ENCODE measurements at places on chromosomes 5 and 9. TPM values are rescaled to one million over a fixed set of nuclear protein-coding genes. Genes with fewer than 3 reads are reported as not detected.

The SDHA gene
- polyA plus RNA-seq, result 150 TPM

The TMEFF1 gene
- 4.4 TPM for polyA plus RNA-seq

The ANAPC2 gene
- polyA plus RNA-seq, result 51.3 TPM

GRCh38 chr9:134026581-134026980, 1.3 kb downstream of the BRD3OS start:
- DNase-seq, result no peak

DNA sequence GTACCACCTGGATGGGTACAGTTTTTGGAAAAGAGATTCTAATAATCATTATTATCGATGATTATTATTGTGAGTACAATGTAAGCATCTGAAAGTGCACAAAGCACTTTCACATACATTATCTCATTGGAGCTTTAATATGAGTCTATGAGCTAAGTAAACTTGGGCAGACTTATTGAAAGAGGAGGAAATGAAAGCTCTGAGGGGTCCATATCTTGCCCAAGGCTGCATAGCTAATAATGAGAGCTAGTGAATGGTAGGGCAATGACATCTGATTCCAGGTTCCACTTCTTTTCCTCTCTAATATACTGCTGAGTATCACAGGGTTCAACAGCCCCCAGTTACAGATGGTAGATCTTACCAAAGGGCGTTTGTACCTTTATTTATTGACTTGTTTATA, 26.1 kb downstream of the TIMD4 start:
- DNase-seq, result no peak

GRCh38 chr5:170010595-170010994, 30.3 kb upstream of the INSYN2B start:
- DNase-seq, result no peak

GRCh38 chr5:90421136-90421535, 11.6 kb upstream of the CETN3 start:
- DNase-seq, result no peak

DNA sequence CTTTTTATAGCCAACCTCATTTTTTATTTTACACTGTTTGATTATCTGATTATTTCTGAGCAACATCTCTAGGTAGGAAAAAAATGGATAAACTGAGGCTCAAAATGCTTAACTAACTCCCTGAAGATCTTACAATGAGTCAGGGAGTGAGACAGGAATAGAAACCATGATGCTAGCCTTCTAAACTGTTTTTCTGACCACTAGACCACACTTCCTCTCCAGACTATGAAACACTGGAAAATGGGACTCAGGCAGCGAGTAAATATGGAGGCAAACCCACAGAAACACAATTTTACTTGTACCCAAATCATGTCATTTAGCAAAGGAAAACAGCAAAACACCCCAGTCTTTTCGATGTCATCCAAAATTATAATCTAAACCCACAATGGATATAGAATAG, 129.9 kb upstream of the ANKH start:
- no peak for DNase-seq
